Activated CD4-positive, CD25-positive, alpha-beta regulatory T cell (primary cell): ENCODE measurements at places on chromosomes 5 and 9.

- no peak for DNase-seq
Observed at GRCh38 chr5:72940082-72940481, 15.8 kb upstream of the FCHO2 start.

DNA sequence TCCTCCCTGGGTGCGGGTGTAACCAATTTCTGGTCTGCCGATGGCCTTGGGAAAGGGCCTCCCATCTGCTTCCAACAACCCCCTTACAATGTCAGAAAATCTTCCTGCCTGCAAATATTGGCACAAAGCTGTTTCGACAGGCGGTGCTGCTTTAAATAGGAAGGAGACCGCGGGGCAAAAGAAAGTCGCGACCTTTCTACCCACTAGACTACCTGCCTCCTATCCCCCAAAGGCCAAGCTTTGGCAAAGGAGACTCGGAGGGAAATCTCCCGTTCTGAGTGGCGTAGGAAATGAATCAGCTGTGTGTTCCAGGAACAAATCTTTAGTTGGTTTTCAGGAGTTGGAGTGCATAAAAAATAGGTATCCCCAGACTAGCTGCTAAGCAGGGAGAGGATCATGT, 36.8 kb upstream of the NFIB start:
- DNase-seq: no peak

DNA sequence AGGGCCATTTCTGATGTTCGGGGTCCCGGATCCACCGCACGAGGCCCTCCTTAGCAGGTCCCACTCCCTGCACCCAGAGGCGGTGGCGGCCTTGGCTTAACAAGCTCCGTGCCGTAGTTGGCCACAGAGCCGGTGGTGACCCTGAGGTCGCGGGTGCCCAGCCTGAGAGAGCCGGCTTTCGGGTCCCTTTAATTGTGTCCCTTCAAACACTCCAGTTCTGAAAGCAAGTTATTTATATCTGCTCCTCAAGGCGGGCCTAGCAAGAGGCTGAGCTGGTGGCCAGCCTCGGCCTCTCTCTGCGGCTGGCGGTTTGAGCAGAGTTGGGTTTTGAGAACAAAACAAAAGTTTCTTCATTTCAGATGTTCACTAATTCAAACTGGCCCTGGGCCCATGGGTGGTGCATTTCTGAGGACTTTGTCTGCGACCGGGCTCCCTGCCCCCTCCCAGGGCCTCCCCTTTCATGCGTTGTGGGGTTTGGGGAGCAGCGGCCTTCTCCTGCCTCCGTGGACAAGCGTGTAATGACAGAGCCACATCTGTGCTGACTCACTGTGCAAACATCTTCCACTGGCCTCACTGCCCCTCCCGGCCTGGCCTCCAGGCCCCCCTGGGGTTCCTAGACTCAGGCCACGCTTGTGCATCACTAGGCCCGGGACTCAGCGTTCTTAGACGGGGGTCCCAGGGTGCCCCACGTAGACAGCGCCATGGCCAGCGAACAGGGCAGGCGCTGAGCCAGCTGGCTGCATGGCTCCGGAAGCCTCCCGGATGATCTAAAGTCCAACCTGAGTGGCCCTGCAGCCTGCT, 49.4 kb upstream of the COL5A1 start:
- no peak for DNase-seq

- no peak for DNase-seq
Observed at GRCh38 chr9:115099901-115100300, 18.1 kb downstream of the TNC start.

- no peak for DNase-seq
Observed at GRCh38 chr9:71765693-71766092, 2.6 kb downstream of the CEMIP2 start.

- DNase-seq: no peak
Observed at GRCh38 chr5:52148679-52149078, 639.0 kb upstream of the ITGA1 start.

GRCh38 chr5:1297243-1297642, 2.4 kb upstream of the TERT start:
- no peak for DNase-seq

GRCh38 chr9:99167694-99168093, 54.0 kb downstream of the ALG2 start:
- DNase-seq: no peak

- no peak for DNase-seq
Observed at GRCh38 chr5:10868956-10869355, 107.9 kb upstream of the DAP start.

DNA sequence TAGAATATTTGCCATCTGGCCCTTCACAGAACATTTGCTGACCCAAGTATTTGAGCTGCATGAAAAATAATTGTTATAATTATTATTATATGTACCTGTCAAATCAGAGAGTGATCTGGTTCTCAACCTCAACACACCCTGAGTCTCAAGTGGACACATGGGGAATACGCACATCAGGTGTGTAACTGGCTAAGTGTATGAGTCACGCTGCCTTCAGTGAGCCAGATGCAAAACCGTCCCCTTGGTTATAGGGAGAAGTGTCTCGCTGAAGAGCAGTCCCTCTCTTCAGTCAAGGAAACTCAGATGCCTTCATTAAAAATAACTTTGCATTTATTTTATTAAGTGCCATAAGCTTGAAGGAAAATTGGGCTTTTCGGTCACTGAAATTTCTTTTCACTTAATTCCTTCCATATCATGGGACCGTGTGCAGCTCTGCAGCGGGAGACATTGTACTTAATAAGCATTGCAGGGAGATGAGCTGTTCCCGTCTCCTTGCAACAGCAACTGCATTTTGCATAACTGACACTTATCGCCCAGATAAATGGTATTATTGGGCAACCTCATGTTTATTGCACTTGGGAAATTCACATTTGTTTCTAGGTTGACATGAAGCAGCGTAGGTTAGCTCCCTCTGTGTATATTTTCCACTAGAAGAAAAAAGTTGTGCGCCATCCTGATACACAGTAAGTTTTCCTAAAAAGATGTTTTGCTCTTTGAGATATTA, 512.3 kb upstream of the DAP start:
- no peak for DNase-seq

GRCh38 chr5:54832045-54832444, 153.3 kb downstream of the ESM1 start:
- DNase-seq: no peak

GRCh38 chr5:157516626-157517325, 56.8 kb downstream of the NIPAL4 start:
- DNase-seq: no peak

- peak; percentile 82 for DNase-seq
Observed at GRCh38 chr9:89549031-89549644, 51.2 kb upstream of the SEMA4D start.

DNA sequence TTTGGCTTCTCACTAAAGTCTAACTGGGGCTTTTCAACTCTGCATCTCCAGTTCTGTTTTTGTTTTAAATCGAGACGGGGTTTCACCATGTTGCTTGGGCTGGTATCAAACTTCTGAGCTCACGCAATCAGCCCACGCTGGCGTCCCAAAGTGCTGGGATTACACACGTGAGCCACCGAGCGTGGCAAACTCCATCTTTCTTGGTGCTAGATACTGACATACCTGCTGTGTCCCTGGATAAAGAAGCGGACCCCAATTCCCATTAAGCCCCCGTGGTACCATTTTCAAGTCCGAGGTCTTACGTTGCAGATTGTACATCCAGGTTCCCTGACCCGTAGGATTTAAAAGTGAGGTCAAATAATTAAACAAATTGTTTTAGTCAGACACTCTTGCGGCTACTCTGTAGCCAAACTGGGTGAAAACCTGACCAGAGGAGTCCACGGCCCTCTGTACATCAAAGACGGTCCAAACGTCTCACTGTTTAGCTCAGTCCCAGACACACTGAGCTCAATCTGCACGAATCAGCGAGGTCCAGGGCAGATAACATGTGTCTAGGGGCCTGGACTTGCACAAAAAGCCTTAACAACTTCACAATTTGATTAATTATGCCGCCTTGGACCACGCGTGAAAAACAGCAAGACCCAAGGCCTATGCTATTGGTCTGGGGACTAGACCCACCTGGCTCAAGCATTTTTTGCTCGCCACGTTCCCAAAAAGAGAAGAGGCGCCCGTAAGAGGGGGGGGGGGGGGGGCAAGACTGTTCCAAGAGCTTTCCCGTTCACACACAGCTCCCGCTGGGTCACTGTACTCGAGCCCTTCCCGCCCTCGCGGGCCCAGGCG, 727 bp upstream of the DNAJA1 start:
- no peak for DNase-seq

DNA sequence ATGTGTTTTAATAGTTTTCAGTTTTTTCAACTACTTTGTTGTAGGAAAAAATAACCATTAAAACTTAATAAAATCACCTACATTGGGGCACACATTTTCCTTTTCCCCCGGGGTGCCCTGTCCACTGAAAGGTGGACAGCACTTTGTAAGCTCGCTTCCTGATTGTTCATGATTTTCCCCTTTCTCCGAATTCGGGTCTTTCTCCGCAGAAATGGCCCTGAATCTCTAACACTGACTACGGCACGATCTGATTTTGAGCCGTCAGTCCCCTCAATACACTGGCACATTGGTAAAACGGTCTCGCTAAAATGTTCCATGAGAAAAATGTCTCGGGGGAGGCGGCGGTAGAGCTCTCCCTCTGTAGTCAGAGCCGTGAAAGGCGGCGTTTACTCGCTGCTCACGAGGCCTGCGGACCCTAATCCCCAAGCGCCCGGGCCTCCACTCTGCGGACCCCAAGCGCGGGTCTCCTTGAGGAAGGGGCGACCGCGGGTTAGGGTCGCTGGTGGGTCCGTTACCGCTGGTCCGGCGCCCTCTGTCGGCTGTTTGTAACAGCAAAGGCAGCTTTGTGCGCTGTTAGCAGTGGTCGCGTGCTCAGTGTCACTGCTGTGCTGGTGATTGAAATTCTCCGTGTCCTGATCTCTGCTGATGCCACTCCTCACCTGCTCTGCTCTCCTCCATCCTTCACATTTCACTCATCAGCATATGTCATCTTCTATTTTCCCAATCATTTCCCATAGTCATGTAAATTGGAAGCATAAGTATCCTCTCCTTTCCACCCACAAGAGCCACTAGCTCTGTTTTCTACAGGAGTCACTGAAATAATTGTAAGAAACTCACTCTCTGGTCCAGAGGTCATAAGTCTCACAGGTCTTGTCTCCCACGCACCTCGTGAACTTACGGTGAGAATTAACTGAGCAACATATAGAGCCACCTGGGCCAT, 10.8 kb upstream of the IFNA2 start:
- DNase-seq: peak; percentile 25

DNA sequence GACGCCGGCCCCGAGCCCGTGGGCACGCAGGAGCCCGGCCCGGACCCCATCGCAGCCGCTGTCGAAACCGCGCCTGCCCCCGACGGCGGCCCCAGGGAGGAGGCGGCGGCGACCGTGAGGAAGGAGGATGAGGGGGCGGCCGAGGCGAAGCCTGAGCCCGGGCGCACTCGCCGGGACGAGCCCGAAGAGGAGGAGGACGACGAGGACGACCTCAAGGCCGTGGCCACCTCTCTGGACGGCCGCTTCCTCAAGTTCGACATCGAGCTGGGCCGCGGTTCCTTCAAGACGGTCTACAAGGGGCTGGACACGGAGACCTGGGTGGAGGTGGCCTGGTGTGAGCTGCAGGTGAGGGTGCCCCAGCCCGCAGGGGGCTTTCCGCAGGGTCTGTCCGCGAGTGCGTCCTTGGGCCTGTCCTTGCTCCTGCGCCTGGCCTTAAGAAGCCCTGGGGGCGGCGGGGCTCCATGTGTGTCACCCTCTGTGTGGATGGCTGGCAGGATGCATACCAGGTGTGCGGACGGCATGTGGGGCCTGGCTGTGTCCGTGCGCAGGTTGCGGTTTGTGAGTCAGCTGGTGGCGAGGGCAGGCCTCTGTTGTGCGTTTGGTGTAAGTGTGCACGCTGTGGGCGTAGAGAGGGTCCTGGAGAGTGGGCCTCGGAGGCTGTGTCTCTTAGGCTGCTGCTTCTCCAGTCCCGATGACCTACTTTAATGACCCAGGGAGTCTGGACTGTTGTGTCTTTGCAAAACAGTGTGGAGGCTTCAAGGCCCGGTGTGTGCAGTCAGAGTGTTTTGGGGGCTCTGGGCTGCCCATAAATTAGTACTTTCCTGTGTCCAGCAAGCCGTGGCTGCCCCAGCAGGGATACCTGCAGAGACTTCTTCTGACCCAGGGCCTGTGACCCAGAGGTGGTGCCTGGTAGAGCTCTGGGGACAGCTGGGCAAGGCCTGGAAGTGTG, 1.6 kb downstream of the WNK2 start:
- DNase-seq: no peak

DNA sequence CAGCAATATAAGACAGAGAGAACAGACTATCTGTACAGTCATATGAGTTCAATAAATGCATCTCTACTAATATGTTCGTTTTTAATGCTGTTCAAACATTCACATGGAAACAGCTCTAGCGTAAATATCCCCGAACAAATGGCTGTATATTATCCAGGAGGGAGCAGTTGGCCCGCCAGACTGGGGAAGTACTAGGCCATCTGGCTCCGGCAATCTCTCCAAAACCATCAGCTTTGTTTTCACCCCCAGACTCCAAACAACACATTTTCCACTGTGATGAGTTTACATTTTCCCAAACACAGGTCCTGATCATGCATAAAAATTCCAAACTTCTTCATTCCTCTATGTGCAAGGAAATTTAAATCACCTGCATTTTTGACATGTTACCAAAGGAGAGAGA, 8.7 kb downstream of the EBF1 start:
- no peak for DNase-seq

- DNase-seq: no peak
Observed at GRCh38 chr5:148791334-148791667, 35.1 kb upstream of the ADRB2 start.

DNA sequence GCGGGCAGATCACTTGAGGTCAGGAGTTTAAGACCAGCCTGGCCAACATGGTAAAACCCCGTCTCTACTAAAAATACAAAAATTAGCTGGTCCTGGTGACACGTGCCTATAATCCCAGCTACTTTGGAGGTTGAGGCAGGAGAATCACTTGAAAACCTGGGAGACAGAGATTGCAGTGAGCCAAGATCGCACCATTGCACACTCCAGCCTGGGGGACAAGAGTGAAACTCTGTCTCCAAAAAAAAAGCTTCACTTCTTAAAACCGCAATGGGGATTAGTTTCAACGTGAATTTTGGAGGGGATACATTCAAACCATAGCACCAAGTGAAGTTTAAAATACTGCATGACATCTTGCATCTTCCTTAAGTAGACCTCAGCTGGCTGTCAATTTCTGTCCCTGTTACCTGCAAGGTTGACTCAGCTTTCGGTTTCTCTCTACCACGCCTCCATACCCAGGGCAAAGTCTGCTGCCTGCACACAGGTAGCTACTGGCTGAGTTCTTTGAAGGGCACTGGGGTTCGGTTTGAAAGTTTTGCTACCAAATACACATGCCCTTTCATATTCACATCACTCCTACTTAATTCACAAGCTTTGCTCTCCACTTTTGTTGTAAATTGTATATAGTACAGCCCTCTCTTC, 69.3 kb downstream of the KIAA1958 start:
- no peak for DNase-seq
